Mucosa of descending colon (tissue), 3 donors: ENCODE measurements at places on chromosomes 12 and 14. TPM values are rescaled to one million over a fixed set of nuclear protein-coding genes. Genes with fewer than 3 reads are reported as not detected.

DNA sequence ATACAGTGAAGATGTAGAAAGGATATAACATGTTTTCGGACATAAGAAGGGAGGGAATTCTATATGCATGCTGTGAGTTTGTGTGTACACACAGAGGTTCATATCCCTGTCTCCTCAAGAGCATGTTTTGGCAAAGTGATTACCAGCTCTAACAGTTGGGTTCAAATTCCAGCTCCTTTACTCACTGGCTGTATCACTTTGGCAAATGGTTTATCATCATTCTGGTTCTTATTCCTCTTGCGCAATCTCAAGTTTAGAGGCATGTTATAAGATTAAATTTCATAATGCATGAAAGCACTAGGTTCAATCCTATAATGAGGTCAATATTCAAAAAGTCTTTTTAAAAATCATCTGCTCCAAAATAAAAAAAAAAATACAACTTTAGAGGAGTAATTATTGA is 107.7 kb upstream of the LRFN5 start:
- no peak for DNase-seq

- DNase-seq = no peak
Observed at GRCh38 chr12:109685574-109686447, 27.8 kb upstream of the FAM222A start.

DNA sequence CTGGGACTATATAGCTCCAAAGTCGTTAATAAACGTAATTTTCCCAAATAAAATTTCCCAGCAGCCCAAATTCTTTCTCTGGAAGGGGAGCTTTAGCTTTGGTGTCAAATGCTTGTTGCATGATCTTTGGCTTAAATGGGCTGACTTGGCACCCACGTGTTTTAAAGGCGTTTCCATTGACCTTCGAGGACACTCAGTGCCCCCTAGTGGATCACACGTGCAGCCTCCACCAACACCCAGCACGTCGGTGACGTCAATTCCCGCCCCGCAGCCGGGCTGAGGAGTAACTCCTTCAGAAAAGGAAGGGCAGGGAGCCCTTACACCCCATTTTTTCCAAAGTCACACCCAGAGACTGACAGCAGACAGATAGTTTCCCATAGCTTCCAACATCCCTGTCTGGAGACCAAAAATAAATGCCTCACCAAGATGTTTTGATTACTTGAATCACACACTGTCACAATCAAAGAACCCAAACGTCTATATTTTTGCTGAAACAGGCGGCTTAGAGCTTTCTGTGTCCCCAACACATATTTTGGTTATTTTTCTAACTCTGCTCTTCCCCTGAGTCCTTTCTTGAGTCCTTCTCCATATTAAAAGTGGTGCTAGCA is 707.9 kb downstream of the AACS start:
- no peak for DNase-seq

- no peak for DNase-seq
Observed at GRCh38 chr14:99395909-99396530, 84.6 kb downstream of the SETD3 start.

GRCh38 chr12:11642785-11643184 is 6.7 kb upstream of the ETV6 start:
- no peak for DNase-seq

- peak; percentile 30 for DNase-seq
Observed at GRCh38 chr12:131028587-131029338, 75.1 kb downstream of the ADGRD1 start.

- DNase-seq = no peak
Observed at GRCh38 chr14:57822081-57822480, 43.8 kb downstream of the SLC35F4 start.

DNA sequence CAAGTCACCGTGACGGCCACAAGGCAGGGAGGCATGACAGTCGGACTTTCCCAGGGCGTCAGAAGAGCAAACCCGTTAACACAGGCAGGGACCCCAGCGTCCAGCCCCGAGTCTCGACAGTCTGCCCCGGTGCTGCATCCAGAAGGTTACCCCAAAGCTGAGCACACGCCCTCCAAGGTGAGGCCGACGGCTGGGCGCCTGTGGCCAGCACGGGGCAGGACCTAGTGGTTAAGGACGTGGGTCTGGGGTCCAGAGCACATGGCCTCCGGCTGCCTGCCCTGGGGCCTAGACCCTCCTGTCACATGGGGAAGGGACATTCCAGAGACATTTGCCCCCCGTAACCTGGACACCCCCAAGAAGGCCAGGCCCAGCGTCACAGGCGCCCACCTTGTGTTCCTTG is 29.7 kb upstream of the BTBD6 start:
- DNase-seq = no peak

DNA sequence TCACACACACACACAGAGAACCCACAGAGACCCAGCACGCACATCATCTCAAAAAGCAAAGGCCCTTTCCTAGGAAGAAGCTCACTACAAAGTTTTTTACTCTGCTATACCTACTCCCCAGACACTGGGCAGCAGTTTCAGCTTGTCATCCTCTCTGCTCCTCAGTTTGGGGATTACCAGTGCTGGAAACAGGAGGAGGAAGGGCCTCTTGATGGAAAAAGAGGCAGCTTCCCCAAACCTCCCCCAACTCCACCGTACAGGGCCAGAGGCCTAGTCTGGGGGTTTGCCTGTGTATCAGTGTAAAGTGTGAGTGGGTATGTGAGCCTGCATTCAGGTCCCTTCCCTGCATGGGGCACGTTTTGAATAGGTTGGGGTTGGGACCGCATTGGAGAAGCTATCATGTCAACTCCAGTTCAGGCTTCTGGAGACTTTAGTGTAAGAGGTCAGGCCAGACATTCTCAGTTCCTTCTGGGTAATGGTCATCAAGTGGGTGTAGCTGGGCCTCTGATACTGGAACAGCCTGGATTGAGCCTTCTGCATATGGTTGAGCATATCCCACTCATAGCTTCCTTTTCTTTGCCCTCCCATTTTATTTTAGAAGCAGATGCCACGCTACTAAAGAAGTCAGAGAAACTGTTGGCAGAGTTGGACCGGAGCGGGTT is 1.2 kb downstream of the REM2 start:
- no peak for DNase-seq

GRCh38 chr14:89325299-89325883 is 91.6 kb downstream of the FOXN3 start:
- no peak for DNase-seq

- no peak for DNase-seq
Observed at GRCh38 chr12:113476176-113476986, 4.7 kb upstream of the LHX5 start.

Gene A2ML1
- 0.46 TPM for total RNA-seq

Gene GDF3
- not detected for total RNA-seq

Gene STYX
- 8.1 TPM for total RNA-seq

Gene PRPF40B
- 27.2 TPM for total RNA-seq

Gene RNF212B
- not detected for total RNA-seq

Gene DPPA3
- total RNA-seq = not detected

Gene OR10G3
- total RNA-seq = not detected
